ENCODE measurements at places on chromosomes 6 and 20.

GRCh38 chr20:63703976-63704748 lies 3.6 kb downstream of the ARFRP1 start:
- DNase-seq = no peak

- no peak for DNase-seq
These were observed 602.7 kb downstream of the PRKN start for GRCh38 chr6:162124710-162125435.

- no peak for DNase-seq
These were observed 103.0 kb downstream of the ADGRB3 start for GRCh38 chr6:68738039-68738438.

DNA sequence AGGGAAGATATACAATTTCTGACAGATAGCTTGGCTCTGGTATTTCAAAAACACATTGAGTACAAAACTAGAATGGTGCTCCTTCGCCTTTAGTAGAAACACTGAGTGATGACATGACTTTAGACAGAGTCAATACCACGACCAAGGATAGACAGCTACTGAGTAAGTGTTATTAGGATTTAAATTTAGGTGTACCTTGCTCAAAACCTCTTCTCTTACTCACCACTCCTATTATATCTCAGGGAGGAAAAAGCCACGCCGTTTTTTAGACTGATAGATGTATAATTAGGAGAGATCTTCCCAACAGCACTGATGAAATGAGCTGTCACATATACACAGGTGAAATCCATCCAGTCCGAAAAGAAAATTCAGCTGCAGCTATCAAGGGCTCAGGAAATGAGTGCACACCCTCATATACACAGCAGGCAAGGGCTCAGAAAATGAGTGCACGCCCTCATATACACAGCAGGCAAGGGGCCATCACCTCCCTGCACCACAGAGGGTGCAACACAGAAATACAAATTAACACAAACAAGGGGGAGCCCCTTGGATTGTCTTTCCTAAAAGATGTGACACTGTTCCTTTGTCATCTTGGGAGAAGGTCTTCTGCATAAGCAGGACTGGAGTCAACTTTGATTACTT lies 53.7 kb downstream of the LYRM4 start:
- no peak for DNase-seq

DNA sequence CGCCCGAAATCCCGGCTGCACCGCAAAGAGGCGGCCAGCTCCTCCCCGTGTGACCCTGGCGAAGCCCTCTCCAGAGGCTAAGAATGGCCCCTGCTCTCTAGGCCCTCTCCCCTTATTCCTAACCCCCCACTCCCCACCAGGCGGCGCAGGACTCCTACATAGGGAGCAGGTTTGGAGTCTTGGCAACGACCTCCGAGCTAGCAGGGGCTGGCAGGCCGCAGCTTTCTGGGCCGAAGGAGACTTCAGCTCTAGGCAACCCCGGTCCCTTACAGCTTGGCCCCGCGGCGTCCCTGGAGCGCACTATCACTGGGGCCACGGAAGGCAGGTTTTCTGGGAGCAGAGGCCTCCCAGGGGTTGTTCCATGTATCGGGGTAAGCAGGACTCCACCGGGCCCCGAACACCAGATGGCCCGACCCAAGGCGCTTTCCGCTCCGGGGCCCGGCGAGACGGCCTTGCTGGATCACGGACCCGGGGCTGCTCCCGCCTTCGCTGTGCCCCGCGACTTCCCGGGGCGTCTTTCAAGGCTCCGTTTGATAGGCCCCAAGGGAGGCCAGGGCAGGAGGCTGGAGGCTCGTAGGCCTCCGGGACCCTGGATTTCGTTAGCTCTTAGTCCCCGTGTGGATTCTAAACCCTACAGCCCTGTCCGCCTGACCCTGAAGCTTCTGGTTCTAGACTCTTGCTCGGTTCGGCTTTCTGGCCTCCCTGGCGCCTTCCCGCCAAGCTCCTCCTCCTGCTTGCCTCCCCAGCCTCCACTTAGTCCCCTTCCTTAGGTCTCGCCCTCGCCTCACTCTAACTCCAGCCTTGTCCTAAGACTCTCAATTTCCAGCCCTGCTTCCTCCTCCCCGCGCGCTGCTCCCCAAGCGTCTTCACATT lies 1.9 kb downstream of the SLC32A1 start:
- DNase-seq = no peak

GRCh38 chr6:4102687-4103244 lies 23.8 kb upstream of the FAM217A start:
- DNase-seq = no peak
